Tongue (tissue), 3 donors: ENCODE measurements at places on chromosomes 12 and 14. TPM values are rescaled to one million over a fixed set of nuclear protein-coding genes. Genes with fewer than 3 reads are reported as not detected.
A peak's percentile ranks its signal among the peaks of the same experiment; 100 is the strongest.

DNA sequence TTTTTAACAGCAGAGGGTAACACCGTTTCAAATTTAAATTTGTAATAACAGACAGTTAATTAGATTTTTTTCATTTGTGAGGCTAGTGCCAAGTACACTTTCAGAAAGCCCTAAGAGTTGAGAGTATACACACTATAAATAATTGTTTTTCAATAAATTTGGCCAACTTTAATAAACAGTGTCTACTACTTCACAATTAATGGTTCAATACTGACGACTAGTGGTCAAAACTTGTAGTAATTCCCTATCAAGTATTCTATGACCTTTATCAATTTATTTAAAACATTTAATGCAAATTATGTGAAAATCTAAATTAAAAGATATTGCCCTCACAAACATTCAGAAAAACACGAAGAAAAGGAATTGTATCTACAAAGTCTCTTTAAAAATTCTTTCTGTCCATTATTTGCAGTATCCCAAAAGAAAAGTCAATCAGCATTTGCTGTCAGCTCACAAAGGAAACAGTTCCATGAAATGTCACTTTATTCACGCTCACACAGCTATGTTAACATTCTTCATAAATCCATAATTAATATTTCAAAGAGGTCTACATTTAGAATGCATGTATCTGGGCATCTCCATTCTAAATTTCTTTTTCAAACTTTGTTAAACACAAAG lies 91.2 kb downstream of the CEP128 start:
- peak; percentile 73 for DNase-seq

DNA sequence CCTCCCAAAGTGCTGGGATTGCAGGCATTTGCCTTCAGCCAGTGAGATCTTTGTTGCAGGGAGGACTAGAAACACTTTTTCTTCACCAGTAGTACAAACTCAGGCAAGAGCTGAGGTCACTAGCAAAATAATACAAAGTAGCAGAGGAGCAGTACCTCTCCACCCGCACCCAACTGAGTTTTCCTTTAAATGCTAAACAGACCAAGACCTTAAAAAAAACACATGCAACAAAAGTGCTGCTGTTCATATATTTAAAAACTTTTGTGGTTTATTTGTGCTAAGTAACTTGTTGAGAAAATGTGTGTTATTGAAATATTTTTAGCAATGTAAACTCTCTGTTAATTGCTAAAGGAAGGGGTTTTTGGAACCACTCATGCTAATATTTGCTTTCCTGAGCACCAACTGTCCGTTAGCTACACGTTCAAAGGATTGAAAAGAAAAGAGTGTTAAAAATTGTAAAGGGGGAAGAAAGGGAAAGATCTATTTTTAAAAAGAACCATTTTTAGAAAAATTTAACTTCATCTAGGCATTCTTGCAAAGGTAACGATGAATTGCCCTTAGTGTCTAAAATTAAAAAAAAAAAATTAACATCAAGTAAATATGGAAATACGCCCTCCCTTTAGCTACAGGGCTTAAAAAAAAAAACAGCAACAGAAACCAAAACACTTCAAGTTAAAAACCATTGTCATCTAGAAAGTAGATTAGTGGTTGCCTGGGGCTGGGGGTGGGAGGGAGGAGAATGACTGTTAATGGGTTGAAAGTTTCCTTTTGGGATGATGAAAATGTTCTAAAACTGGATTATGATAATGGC lies 114.0 kb upstream of the KRAS start:
- no peak for DNase-seq

Gene DBX2
- total RNA-seq, result 0.21 TPM

Gene FAIM2
- 7.8 TPM for total RNA-seq

DNA sequence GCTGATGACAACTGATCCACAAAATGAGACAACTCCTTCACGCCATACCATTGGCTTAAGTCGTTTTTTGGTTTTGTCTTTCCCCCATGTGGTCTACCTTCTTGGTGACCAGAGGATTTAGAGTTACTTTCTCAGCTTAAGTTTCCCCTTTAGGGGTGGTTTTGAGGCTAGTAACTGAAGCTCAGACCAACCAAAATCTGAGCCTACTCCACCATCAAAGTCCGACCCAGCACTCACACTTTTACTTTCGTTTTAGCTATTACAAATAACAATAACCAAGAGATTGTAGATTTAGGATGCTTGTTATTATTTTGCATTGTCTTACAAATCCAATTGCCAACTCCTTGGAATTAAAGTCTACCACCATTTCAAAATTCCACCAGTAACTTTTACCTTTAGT lies 130.6 kb upstream of the MDM1 start:
- DNase-seq, result no peak

DNA sequence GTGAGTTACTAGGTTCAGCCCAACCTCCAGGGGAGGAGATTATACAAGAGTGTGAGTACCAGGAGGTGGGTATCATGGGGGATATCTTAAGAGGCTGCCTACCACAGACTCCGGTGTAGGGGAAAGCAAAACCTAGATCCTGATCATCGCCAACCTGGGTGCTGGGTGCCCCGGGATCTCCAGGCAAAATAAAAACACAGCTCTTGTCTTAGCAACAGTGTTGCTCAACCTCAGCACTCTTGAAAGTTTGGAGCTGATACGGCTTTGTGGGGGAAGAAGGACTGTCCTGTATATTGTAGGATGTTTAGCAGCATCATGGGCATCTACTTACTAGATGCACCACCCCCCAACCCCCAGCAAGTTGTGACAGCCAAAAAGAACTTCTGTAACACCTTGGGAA lies 74.5 kb downstream of the CCDC60 start:
- no peak for DNase-seq

DNA sequence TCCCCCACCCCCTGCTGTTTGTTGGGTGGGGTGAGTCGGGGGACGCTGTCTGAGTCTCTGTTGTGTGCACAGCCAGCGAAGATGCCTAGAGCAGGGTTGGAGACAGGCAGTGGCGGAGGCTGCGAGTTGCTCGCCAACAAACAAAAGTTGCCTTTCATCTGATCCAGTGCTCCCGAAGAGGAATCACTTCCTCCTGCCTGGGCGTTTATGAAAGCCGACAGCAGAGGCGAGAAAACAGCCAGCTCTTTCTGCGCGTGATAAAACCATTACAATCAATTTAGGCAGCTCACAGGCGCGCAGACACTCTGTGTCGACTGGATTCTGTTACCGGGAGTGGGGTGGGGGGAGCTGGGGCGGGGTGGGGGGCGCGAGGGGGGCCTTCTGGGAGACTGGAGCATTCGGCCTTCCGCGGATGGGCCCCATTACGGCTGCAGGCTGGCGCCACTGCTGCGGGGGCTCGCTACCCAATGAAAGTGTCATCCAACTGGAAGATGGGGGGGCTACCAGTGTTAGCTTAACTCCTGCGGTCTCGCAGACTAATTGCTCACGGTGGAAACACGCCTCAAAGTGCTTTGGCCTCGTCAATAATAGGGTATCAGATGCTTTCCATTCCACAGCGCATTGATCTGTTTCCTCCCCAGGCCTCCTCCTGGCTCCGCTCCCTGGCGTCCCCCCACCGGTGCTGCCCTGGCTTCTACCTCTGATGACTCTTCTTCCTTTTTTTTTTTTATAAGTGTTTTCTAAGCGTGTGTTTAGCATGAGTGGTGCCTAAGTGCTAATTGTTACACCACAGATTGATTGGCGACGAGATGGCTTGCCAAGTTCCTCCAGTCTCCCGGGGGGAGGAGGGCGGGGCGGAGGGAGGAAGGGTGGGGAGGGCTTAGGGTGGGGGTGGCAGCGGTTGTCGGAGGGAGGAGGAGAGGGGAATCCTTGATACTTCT lies 678.4 kb downstream of the MED13L start:
- DNase-seq, result peak; percentile 73
